ENCODE measurements at places on chromosomes 13 and 19.

- no peak for DNase-seq
Observed at GRCh38 chr13:62433660-62434059, 1018.0 kb upstream of the PCDH20 start.

- peak; percentile 60 for DNase-seq
Observed at GRCh38 chr19:45515081-45515624, 7.9 kb downstream of the VASP start.

DNA sequence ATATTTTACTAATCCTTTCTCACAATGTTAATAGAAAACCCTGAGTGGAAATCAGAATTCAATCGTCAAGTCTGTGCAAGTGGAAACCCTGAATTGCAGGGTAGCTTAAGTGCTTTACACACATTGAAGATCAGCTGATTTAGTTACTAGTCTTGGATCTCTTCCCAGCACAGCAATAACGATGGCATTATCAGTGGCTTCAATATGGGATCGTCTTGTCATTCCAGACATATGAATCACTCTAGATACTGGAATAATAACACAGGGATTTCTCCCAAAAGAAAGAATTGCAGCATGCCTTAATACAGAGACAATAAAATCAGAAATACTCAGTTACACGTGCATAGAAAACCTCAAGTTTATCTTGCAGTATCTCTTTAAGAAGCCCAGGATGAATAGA is 12.6 kb upstream of the METTL21C start:
- DNase-seq: no peak

GRCh38 chr13:39900106-39900750 is 244.8 kb downstream of the COG6 start:
- DNase-seq: no peak

DNA sequence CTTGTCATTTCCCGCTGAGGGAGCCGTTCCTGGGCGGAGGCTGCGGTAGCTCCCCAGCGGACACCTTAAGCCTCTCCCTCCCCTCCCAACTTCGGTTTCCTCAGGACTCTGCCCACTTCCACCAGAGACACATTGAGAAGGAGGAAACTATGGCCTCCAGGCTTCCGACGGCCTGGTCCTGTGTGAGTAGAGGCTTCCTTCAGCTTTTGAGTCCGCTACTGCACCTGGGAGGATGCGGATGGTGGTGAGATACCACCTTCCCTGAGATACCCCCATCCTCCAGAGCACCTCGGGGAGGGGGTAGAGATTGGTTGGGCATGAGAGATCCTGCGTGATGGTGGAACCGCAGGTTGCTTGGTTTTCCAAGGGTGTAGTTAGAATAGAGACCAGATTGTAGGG is 955 bp downstream of the ZNF274 start:
- DNase-seq: no peak

DNA sequence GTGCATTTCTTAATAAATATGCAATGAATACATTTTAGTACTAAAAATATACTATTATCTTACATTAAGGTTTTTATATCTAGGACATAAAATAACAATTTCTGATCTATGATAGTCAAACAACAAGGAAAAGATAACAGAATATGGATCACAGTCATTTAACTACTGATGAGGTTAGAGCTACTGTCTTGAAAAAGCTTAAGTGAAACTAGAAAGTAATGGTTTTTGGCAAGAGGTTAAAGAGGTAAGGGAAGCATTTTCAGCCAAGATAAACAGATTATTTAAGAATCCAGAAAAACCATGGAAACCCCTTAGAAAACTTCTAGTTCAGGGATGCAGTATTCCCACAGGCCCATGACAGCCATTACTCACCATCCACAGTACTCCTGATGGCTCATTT is 787.4 kb downstream of the DACH1 start:
- DNase-seq: no peak

DNA sequence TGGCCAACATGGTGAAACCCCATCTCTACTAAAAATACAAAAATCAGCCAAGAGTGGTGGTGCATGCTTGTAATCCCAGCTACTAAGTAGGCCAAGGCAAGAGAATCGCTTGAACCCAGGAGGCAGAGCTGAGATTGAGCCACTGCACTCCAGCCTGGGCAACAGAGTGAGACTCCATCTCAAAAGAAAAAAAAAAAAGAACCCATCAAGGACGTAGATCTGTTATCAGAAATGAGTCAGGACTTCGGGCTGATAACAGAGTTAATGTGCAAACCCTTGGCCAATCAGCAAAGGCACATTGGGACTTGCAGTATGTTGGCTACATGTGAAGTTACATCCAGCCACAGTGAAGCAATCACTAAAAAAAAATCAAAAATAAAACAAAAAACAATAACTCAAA is 4.8 kb upstream of the LGALS7B start:
- no peak for DNase-seq

GRCh38 chr19:10763411-10763810 is 45.5 kb downstream of the DNM2 start:
- DNase-seq: no peak

GRCh38 chr19:392375-392970 is 16.5 kb downstream of the C2CD4C start:
- DNase-seq: no peak

- DNase-seq: no peak
Observed at GRCh38 chr13:91468301-91468700, 69.9 kb downstream of the GPC5 start.

DNA sequence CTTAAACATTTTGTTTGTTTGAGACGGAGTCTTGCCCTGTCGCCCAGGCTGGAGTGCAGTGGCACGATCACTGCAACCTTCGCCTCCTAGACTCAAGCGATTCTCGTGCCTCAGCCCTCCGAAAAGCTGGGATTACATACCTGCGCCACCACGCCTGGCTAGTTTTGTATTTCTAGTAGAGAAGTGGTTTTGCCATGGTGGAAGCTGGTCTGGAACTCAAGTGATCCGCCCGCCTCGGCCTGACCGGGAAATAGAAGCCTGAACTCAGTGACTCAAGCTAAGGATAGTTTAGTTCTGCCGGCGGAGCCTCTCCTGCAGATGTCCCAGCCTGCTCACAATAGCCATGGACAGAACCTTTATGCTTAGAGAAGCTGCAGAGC is 53.0 kb upstream of the ZNF254 start:
- DNase-seq: peak; percentile 29

DNA sequence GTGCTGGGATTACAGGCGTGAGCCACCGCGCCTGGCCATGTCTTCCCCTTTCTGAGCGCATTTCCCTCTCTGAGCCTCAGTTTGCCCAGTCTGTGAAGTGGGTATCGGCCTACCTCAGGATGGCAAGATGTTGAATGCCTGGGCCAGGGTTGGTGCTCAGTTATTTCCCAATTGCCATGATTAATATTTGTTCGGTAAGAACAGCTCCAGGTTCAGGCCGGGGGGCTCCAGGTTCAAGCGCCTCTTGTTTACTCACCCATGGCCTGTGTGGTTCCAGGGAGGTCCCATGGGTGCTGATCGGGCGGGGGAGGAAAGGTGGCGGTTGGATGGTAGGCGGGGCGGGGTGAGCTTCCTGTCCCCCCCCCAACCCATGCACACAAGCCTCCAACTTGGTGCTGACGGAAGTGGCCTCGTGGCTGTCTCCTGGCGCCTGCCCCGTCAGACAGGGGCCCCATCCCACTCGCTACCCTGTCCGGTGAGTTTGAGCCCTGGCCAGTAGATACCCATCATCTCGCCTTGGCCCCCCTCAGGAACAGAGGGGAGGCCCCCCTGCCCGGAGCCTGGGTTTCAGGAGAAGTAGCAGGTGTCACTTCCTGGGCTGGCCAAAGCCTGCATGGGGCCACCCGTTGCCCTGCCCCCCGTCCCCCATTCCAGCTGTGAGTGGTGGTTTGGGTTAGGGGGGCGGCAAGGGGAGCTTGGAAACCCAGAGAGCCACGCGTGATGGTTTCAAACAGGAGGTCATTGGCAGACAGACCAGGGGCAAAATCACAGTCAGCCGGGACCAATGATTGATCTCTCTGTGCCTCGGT is at the start of gene FCHO1:
TSS of gene FCHO1 (plus strand) at position 375 of the 809 bp plus-strand sequence. CDS start 3,688 bp downstream, outside the sequence.
- peak; percentile 91 for DNase-seq

DNA sequence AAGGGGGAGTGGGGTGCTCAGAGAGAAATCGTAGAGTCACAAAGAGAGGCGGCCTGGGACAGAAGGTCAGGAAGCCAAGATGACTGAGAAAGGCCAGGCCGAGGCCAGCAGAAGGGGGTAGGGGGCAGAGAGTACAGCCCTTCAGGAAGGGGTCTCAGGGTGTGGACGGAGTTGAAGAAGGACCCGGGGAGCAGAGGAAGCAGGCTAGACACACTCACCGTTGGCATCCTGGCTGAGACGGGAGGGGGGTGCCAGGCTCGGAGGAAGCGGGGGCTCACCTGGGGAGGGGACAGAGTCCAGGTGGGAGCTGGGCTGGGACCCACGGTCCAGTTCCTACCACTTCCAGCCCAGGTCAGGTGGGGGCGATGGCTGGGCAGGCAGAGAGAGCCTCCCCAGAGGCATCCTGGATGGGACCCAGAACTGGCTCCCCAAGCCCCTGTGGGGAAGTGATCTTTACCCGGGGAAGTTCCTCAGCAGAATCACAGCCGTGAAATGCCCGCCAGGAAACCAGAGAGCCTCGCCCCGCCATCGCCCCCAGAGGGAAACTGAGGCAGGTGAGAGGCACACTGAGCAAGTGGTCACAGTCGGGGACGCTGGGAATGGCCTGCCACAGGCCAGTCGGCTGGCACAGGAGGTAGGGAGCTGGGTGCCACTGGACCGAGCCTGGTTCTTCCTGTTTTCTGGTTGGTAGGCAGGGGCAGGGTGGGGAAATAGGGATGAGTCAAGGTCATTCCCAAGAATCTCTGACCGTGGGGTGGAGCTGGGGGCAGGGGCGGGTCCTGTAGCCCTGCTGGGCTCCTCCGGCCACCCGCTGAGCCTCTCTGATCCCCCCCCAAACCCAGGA is 1.4 kb downstream of the MATK start:
- no peak for DNase-seq

DNA sequence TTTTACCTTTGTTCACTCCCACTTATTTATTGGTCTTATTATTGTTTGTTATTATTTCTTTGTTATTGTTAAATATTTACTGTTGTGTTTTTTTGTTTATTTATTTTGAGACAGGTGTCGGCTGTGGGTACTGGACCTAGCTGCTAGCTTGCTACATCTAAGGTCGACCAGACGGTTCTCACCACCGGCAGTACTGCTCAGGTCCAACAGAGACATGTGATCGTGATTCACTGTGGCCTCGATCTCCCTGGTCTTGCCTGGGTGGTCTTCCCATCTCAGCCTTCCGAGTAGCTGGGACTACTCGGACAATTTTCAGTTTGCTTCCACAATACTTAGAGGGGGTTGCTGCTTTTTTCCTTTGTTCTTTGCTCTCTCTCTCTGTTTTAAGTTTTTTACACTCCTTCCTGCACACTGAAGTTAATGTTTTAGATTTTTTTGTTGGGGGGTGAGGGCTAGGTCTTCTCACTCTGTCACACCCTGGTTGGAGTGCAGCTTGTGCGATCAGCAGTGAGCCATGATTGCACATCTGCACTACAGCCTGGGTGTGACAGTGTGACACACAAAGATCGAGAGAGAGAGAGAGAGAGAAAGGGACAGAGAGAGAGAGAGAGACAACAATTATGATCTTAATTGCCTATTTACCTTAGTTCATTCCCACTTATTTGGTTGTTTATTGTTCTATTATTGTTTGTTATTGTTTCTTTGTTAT is 1432.4 kb downstream of the UQCRFS1 start:
- no peak for DNase-seq

- no peak for DNase-seq
Observed at GRCh38 chr19:28028881-28029444, 1184.0 kb downstream of the UQCRFS1 start.

DNA sequence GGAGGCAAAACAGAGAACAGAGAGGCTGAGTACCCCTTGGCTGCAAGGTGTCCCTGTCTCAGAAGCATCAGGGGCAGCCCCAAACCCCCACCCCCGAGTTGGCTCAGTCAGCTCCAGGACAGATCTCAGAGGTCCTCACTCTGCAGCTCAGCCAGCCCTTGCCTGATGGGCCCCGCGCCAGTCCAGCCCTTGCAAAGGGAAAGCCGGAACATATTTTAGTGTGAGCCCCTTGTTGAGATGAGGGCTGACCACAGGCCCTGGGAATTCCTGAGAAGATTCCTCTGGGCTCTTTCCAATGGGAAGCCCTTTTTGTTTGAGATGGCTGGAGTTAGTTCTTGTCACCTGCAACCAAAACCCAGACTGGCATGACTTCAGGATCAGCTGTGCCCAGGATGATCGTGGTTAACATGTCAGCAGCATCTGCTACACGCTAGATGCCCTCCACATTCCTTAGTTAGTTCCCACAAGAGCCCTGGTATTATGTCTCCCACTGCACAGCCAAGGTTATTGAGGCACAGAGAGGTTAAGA is 33.9 kb upstream of the CCNE1 start:
- DNase-seq: no peak

DNA sequence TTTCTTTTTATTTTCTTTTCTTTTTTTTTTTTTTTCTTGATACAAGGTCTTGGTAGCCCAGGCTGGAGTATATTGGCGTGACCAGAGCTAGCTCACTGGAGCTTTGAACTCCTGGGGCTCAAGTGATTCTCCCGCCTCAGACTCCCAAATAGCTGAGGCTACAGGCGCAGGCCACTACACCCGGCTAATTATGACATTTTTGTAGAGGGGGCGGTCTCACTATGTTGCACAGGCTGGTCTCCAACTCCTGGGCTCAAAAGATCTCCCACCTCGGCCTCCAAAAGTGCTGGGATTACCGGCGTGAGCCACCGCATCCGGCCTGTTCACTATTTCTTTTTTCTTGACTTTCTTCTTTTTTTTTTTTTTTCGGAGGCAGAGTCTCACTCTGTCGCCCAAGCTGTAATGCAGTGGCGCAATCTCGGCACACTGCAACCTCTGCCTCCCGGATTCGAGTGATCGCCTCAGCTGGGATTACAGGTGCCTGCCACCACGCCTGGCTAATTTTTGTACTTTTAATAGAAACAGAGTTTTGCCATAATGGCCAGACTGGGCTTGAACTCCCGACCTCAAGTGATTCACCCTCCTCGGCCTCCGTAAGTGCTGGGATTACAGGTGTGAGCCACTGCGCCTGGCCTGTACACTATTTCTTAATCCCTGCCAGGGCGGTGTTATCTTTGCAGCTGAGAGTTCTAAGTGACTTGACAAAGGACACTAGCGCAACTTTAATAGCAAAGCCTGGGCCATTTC is 37.1 kb upstream of the LSM14A start:
- DNase-seq: no peak

DNA sequence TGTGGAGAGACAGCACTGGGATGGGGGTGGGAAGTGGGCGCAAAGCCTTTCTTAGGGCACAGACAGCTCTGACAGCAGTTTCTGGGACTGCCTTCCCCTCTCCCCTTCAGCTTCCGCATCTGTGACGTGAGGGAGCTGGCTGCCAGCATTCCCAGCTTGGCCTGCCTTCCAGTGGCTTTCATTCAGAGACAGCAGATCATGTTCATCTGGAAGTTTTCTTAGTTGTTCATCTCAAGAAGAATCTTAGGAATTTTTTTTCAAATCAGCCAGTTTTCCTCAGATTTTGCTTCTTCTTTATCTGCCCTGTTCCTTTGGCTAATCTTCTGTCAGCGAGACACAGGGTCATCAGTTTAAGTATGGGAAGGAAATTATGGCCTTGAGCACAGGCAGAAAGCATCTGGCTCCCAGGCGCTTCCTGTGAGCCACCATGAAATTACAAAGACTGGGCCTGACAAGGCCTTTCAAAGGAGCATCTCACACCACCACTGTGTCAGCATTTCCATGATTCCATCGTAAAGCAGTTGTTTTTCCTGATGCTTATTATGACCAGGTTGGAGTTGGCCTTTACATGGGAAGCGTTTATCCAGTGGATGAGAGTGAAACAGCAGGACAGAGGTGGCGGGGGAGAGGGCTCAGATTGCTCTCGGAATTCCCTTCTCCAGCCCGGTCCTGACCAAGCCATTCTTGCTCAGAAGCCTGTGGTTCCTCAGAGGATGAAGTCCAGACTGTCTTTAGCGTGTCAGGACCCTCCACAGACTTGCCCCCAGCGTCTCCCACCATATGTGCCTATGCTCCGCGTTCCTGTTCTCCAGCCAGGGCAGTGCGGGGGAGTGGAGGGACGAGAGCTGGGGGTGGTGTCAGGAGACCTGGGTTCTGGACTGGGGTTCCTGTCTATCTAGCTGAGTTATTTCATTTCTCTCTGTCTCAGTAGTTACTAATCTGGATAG is 43.6 kb downstream of the ARHGAP35 start:
- no peak for DNase-seq
